Iris pigment epithelial cell (primary cell): ENCODE measurements at places on chromosomes 5 and 9.
A peak's percentile ranks its signal among the peaks of the same experiment; 100 is the strongest.

- DNase-seq = no peak
These were observed 14.2 kb downstream of the RABL6 start for GRCh38 chr9:136821826-136822544.

DNA sequence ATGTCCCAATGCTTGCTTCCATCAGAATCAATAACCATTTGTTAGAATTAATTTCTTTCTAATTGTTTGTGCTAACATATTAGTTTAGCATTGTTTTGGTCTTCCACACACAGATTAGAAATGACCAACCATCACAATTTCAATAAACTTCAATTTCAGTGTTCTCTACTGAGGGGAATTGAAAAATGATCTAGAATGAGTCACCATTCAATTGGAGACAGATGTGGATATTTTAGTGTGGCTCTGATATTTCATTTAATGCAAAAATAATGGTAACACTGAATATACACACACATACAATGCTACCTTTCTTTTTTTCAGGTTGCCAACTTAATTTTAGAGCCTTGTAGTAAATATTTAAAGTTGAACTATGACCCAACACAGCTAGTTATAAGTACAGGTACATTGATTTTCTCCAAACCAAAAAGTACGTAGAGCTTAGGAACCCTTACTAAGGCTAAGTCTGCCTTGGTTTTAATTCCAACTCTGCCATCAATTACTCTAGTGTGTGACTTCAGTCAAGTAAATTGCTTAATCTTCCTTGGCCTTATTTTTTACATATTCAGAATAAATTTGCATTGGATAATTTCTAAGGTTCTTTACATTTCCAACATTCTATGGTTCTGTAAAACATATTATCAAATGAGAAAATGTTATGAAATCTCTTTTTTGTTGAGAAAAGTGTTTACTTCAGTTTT is 143.9 kb downstream of the DMRTA1 start:
- DNase-seq = no peak

DNA sequence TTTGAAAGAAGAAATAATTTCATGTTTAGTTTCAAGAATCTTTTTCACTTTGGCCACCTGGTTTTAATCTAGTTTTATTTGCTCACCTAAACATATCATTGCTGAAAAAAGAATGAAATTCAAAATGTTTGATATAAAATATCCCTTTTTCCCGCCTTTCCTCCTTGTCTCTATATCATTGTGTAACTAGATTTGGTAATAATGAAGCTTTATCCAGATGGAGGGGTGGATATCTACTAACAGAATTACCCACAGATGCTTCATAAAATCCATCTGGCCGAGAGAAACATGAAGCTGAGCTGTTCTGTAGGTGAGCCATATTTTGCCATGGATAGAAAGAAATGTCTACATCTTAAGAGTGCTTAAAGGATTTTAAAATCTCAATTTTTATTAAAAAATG is 214.7 kb downstream of the ICE1 start:
- no peak for DNase-seq

GRCh38 chr9:134395737-134396257 is 69.5 kb downstream of the RXRA start:
- no peak for DNase-seq

DNA sequence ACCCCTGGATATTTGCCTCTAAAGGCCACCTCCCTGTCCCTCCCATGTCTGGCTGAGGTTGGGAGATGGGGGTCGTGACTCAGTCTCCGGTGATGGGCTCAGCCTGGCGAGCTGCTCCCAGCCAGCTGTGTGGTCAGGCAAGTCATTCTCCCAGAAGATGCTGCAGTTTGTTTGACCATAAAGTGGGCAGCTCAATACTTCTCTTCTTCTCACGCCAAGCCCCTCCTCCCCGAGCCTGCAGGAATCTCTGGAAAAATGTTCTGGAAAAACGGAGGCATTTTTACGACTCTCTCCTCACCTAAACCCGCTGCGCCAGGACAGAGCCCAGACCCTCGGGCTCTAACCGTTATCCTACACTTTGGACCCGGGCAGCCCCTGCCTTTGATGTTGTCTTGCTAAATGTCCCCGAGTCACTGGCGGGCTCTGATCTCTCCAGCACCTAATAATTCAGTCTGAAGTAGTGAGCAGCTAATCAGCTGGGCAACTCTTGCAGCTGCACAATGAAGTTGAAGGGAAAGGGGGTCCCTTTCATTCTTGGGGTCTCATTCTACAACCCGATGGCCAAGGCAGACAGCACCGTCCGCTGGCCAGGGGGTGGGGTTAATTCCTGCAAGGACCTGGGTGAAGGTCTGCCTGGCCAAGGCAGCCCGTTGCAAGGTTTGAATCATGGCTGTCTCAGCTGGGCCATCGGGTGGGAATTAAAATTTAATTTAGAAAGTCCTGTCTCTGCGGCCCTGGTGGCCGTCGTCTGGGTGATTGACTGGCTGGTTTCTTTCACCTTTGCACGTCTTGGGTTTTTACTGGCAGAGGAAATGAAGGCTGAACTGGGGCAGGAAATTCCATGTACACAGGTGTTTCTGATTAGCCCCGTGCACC is 12.3 kb downstream of the DCANP1 start:
- no peak for DNase-seq

- DNase-seq = peak; percentile 30
These were observed 57.5 kb downstream of the RICTOR start for GRCh38 chr5:39016587-39017275.

- DNase-seq = no peak
These were observed 41.5 kb upstream of the HOMER1 start for GRCh38 chr5:79555418-79555817.

DNA sequence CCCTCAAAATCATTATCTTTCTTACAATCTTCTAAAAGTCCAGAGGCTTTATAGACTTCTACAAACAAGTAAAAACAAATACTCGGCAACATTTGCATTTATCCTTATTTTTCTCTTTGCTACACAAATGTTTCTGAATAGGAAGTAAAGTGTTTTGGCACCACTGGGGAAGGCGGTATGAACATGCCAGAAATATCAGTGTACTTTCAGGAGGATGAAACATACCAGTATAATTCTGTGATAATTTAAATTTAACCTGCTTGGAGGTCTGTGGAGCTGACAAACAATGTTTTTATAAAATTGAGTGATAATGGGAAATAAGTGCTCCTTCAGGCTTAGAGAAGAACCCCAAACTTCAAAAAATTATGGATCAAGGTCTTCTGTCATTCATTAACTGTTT is 51.8 kb downstream of the MRPS27 start:
- no peak for DNase-seq

DNA sequence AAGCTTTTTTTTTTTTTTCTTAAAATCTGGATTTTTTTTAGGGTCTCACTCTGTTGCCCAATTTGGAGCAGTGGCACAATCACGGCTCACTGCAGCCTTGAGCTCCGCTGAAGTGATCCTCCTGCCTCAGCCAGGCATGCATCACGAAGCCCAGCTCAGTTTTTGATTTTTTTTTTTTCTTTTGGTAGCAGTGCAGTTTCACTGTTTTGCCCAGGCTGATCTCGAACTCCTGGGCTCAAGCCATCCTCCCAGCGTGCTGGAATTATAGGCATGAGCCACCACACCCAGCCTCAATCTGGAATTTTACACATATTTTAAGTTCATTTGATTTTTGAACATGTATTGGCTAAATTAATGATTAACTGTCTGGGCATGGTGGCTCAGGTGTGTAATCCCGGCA is 36.3 kb downstream of the TRIO start:
- DNase-seq = no peak

- DNase-seq = peak; percentile 72
These were observed 33.3 kb upstream of the ABCA1 start for GRCh38 chr9:104961238-104961637.

DNA sequence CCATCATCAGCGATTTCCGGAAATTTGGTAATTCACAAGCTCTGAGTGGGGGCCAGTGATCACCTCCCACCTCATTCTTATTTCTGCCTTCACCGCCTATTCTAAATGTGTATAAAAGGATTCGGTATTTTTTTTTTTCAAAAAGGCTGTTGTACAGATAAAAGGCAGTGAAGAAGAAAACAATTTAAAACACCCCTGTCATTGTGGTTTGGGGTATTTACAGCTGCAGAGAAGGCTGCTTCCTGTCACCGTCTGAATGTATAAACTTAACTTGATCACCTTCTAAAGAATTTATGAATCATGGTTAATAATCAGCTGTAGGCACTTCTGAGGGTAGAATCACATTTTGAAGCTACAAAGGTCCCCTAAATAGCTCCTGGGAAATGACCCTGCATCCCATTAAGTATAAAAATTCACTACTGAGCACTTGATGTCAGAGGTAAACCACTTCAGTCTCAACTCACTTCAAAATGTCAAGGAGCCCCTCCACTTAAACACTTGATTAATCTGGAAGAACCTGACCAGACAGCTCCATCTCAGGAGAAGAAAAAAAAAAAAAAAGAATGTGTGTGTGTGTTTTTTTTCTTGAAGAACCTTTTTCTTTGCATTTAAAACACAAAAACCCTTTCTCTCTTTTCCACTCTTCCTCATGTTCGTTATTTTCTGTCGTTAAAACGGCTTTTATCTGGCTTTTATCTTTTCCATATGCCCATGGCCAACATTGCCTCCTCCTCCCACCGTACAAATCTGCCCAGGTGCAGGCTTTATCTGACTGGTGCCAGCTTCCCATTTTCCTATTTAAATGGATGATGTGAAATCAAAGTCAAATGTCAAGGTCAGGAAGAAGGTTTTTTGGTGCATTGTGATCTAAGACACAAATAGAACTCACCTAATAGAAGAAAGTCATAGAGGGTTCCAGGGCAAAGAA is 291.2 kb downstream of the IRX1 start:
- DNase-seq = no peak

- peak; percentile 99 for DNase-seq
These were observed at the start of gene MACIR for GRCh38 chr5:103258368-103258956. TSS of gene MACIR (plus strand) at chr5:103258763. CDS start at chr5:103275920, 17,157 bp downstream.

DNA sequence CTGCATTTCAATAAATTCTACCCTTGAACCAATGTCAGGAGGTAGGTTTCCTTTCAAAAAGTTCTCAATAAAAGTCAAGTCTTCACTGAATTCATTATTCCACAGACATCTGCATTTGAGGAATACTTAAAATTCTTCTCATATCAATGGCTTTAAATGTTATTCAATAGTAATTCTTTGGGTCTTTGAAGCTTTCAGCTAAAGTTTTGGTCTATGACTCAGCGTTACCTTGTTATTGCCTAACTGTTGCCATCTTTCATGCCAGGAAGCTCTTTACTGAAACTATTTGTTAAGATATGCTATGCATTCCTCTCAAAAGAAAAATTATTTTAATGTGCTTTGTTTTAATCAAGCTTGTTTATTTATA is 170.5 kb downstream of the NNT start:
- DNase-seq = peak; percentile 85

DNA sequence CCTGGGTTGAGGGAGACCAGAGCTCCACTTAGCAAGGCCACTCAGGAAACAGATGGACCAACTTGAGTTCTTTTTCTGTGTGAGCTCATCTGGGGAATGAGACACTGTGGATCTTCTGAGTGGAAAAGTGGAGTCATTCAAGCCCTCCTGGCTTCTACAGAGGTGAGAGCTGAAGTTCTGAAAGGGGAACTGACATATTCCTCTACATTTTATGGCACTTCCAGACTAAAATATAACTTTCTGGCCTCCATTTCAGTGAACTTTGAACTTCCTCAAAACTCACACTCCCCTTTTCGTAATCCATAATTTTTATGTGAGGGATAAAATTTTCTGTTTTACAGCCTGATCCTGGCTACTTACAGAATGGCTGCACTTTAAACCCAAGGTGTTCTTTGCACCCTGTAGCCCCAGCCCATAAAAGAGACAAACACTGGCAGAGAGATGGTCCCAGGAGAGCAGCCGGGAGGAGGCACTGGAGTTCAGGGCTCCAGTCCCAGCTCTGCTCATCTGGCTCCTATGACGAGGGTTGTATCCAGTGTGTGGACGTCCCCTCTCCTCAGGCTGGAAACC is 10.8 kb downstream of the SPAAR start:
- DNase-seq = no peak

DNA sequence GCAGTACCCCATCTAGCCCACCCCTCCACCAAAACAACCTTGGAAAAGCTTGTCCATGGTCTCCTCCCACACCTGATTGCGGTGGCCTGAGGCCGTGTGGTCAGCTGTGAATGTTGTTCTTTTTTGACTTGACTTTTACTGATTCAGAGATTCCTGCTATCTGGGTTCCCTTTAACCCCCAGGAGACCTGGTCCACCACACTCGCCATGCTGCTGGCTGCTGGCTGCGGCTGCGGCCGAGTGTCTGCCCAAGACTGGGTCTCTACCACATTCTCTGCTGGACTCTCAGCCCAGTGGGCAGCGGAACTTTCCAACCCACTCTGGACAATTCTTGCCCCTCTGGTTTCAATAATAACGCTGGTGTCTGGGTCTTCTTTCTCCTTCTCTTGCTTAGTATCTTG is 28.4 kb downstream of the FGF1 start:
- DNase-seq = no peak

DNA sequence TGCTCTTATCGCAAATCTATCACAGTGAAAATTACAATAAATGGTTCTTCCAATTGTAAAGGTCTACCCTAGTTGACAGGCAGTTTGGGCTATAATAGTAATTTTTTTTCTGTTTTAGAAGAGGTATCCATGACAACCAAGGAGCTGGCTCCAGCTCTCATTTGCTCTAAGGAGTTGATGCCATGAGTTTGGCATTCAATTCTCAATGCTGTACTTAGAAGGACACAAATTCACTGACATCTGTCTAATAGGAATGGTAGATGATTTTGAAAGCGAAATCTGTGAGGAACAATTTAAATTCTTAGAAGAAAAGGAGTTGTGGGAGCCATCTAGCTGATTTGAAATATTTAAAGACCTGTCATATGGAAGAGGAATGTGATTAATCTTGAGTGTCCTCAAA is 203.6 kb upstream of the DAB2 start:
- no peak for DNase-seq

- DNase-seq = no peak
These were observed 42.9 kb downstream of the DBH start for GRCh38 chr9:133679056-133679455.

GRCh38 chr5:157100140-157100679 is 8.6 kb downstream of the HAVCR2 start:
- DNase-seq = peak; percentile 20

DNA sequence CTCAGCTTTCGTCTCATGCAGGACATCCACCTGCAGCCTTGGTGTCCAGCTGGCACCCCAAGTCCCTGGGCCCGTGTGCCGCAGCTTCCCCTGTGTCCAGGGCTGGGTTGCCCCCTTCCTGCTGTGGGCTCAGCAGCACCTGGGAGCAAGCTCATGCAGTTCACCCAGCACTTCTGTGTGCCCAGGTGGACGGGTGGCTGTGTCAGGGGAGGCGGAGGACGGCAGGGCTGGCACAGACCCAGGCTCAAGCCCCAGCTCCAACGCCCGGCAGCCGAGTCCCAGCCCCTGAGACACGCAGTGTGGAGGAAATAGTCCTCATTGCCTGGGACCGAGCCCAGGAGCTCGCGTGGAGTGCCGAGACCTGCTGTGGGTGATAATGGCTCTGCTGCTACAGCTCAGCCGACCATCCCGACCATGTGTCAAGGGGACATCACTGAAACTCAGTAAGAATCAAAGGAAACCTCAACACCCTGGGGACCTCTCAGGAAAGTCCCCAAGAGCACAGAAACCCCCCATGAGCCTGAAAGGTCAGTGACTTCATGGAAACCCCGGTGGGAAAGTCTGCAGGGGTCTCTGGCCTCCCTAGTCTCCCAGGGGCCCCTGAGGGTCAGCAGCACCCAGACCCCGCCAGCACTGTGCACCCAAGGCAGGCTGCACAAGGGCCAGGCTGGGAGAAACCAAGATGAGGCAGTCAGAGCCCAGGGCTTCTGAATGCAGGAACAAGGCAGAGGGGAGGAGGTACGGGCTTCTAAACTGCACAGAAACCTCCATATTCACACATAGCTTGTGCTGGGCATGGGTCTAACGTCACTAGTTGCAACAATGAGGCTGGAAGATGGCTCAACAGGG is 38.8 kb downstream of the LPCAT1 start:
- no peak for DNase-seq
